A549 treated with AZD2906 at 1 μM for 4 hours (cell line): ENCODE measurements at places on chromosomes 11 and 22. TPM values are rescaled to one million over a fixed set of nuclear protein-coding genes. Genes with fewer than 3 reads are reported as not detected.

MPPED2 gene
- total RNA-seq, result not detected in 5 replicates

DEFB131B gene
- total RNA-seq, result not detected in 5 replicates

BATF2 gene
- 0.58 to 0.79 TPM (median 0.63 TPM) in 5 replicates for total RNA-seq

TEAD1 gene
- total RNA-seq, result 52.1 to 80.2 TPM (median 74.6 TPM) in 5 replicates

POU2AF3 gene
- 1.0 to 1.8 TPM (median 1.4 TPM) in 5 replicates for total RNA-seq
